ENCODE measurements at places on chromosomes 2 and 18.

GRCh38 chr2:171882089-171882769, 11.8 kb downstream of the SLC25A12 start:
- DNase-seq: no peak

DNA sequence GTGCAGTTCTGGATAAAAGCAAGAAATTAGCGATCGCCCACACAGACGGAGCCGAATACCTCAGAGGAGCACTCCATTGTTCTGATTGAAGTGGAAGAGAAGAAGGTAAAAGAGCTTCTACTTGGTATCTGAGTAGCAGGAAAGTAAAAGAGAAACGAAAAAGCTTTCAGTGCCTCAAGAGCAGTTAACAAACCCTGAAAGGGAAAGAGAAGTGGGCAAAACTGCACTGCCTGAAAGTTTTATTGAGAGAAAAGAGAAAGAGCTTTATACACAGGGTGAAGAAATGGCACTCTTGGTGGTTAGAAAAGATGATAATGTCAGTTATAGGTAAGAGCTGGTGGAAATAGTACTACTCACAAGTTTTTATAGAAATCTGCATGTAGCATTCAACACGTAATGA, 192.8 kb downstream of the CDCA7 start:
- no peak for DNase-seq

DNA sequence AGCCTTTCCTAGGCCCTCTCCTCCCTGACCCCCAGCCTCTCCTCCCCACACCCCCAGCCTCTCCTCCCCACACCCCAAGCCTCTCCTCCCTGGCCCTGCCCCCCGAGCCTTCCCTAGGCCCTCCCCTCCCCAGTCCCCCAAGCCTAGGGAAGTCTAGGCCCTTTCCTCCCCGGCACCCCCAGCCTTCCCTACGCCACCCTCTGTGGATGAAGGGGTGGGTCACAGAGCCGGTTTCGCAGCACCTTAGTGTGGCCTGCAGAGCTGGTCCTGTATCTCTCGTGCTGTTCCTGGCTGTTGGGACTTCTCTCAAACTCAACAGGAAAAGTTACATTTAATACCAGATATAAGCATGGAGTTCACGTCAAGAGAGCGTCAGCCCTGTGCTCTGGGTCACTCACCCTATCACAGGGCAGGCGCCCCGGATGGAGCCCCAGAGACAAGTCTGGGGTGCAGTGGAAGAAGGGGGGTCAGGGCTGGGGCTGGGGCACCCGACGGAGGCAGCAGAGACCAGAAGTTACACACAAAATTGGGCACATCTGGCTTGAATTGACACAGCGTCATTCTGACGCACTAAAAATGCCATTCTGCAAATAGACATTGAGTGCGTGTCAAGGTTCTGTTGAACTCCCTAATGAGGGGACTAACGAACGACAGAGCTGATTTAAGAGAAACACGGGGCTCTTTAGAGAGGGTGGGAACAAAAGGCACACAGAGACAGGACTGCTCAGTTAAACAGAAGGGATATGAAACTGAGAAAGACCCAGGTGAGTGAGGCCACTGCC, 24.0 kb downstream of the KCNIP3 start:
- DNase-seq: no peak

GRCh38 chr2:168703926-168704325, 98.5 kb upstream of the NOSTRIN start:
- no peak for DNase-seq

DNA sequence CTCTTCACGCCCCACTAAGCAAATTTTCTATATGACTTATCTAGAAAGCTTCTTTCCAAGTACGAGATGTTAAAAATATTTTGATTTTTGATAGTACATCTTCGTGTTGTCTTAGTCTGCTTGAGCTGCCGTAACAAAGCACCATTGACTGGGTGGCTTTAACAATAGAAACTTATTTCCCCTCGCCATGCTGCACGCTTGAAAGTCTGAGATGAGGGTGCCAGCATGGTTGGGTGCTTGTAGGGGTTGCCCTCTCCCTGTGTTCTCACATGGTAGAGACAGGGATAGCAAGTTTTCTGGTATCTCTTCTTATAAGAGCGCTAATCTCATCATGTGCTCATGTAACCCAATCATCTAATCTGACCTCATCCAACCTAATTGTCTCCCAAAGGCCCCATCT, 106.2 kb downstream of the TANC1 start:
- DNase-seq: no peak

- DNase-seq: no peak
Measured at GRCh38 chr2:218814540-218815243, 16.9 kb downstream of the PRKAG3 start.

DNA sequence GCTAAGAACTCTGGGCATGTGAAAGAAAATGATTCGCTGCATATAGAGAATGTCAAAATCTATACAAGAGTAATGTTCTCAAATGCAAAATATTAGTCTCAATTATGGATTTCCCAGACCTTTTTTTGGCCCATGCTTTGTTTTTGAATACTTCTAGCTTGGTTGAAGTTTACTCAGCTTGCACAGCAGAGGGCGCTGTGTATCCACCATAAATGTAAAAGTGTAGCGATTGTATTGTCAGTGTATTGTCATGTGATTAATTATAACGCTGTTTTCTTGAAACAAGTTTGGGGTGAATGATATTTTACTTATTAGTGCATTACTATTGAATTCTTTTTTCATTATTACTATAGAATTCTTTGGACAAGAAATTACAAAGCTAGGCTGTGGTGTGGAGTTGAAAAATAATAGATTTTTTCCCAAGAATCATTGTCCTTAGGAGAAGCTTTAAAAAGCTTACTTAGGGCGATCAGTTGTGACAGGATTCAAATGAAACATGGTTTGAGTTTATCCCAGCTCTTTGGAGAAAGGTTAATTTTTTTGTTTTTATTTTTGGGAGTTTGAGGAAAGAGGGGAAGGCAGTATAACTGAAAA, 98.3 kb downstream of the PIK3C3 start:
- DNase-seq: peak; percentile 17

DNA sequence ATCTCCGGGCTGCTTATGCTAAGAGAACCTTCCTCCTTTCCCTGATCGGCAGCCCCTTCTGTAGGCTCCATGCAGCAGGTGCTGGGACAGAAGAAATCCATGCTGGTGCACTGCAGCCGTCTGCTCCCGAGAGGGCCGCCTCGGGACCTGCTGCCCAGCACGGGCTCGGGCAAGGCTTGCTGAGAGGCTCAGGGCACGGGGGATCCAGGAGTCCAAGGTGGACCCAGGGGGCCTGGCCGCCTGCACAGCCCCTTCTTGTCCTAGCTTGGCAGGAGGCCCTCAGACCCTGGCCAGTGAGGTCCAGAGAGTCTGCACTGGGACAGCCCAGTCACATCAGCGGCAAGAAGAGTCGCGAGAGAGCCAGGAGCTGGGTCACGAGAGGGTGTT, 13.3 kb upstream of the DUSP2 start:
- DNase-seq: no peak

DNA sequence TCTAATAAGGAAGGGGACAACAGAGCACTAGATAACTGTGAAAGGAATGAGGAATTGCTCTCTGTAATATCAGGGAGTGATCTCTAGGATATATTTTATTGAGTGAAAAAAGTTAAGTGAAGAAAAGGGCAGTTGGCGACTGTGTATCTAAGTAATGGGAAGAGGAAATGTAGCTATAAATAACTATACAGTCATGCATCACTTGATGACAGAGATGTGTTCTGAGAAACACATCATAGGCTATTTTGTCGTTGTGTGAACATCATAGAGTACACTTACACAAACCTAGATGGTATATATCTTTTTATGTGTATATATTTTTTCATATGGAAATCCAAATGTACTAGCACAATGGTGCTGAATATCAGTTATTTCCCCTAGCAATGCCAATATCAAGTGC, 329.3 kb downstream of the TXNL1 start:
- no peak for DNase-seq

DNA sequence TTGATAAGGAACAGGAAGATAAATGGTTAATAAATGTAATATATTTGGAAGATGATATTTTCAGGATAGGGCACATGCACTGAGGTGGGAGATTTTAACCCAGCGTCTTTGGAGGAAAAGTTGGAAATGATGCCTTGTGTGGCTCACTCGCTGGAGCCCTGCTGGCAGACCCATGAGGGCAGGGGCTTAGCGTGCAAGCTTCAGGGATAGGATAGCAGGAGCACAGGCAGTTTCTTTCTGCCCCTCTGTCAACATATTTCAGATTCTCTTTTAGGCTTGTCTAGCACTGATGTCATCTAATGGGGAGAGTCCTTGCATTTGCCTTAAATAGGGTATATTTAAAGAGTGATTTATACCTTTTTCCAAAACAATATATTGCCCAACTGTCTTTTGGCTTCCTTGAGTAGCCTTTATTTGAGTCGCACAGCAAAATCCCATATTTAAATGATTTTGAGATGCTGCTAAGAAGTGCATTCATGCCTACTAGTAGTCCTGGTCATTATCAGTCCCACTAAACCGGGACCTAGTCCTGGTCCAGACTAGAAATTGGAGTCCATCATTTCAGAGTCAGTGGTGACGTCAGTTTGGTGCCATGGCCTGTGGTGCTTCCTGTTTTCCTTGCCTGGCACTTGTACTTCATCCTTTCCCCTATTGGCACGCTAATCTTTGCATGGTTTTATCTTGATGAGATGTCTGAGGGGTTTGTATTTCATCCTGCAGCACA, 45.8 kb downstream of the SH3RF3 start:
- DNase-seq: no peak

DNA sequence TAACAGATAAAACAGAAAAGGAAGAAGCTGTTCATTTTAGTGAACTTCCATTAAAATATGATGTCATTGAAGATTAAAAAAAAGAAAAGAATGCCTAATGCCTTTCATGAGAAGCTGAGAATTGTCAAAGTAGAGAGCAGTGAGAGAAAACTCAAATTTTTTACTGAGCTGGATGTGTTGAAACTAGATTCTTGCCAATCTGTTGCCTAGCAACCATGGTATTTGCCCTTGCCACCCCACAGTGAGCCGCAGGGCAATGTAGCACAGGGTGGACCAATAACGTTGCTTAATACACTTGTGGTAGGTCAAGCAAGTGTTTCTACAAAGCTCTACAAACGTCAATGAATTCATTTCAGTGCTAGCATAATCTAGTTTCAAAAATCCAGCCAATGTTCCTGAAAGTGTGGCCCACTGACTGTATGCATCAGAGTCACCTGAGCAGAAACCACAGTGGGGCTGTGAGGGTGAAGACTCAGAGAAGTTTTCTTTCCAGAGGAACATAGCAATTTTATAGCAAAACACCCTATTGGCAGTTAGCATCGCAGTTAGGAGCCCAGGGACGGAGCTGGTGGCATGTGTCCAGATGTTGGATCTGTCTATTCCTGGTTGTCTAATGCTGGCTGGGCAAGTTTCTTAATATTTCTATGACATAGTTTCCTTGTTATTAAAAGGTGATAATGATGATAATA, 132.2 kb downstream of the DOCK10 start:
- no peak for DNase-seq

DNA sequence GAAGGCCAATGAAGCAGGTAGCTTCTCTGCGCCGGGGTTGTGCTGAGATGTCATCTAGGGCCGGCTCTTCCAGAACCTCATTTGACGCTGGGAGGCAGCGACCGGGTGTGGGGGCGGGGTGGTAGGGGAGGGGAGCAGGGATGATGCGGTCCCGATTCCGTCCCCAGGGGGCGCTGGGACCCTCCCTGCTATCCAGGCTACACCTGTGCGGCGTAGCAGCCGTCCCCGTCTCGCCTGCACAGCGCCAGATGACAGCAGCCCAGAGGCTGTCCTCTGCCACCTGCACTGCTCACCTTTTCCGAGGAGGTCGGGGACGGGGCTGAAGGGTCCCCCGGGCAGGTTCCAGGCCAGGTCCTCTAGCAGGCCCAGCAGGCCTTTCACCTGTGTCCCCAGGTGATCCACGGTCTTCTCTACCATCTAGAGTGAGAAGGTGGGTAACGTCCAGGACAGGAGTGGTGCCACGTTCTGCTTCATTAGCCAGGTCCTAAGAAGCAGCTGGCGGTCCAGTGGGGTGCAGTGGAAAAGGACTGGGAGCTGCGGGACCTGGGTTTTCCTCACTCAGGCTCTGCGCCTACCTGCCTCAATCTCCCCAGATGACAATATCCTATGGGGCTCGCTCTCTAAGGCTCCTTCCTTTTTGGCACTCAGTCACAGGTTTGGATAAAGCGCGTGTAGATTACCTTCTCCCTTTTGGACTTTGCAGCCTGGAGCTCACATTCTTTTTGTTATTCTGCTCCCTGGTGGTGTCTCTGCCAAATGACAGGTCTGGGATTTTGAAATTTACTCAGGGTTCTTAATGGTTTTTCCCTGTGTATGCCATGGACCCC, 56.0 kb upstream of the RAB6C start:
- no peak for DNase-seq

- no peak for DNase-seq
Measured at GRCh38 chr2:143717053-143717452, 587.8 kb downstream of the ARHGAP15 start.

DNA sequence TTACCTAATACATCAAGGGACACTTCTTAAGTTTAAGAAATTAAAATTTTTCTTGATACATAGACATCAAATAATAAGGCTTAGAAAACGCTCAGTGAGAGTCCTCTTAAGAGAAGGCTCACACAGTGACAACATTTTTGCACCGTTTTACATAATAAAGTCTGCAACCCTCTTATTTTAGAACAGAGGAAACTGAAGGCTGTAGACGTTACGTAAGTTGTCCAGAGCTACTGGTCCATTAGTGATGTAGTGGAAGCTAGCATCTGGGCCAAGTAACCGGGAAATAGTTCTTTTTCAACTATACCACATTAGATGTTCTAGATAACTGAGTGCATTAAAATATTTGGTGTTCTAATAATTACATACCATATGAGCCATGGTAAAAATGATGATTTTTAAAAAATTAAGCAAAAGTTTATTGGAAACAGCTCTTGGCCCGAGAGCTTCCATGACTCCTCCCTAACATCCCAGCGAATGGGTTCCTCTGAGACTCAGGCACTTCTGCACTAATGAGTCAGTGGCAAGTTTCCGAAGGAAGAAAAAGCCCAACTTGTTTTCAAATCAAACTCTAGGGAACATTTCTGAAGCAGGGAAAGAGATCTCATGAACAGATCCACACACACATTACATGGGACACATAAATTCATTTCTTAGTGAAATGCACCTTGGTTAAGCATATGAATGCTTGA, 232.6 kb upstream of the PXDN start:
- no peak for DNase-seq

DNA sequence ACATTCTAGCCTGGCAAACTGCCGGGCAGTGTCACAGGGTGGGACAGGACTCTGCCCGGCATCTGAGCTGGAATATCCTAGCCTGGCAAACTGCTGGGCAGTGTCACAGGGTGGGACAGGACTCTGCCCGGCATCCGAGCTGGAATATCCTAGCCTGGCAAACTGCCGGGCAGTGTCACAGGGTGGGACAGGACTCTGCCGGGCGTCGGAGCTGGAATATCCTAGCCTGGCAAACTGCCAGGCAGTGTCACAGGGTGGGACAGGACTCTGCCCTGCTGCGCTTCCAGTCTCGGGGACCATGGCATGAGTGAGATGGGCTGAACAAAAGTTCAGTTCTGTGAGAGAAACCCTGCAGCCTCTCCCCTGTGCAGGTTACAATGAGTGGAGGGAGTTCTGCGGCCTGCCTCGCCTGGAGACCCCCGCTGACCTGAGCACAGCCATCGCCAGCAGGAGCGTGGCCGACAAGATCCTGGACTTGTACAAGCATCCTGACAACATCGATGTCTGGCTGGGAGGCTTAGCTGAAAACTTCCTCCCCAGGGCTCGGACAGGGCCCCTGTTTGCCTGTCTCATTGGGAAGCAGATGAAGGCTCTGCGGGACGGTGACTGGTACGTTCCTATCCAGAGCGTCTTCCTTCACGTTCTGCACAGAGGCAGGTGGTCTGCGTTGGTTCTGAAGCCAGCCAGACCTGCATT, 80.3 kb downstream of the TPO start:
- DNase-seq: no peak
